RPMI7951 (cell line): ENCODE measurements at places on chromosomes 7 and 10.

GRCh38 chr7:19099924-19100323, 17.5 kb downstream of the TWIST1 start:
- DNase-seq: no peak

DNA sequence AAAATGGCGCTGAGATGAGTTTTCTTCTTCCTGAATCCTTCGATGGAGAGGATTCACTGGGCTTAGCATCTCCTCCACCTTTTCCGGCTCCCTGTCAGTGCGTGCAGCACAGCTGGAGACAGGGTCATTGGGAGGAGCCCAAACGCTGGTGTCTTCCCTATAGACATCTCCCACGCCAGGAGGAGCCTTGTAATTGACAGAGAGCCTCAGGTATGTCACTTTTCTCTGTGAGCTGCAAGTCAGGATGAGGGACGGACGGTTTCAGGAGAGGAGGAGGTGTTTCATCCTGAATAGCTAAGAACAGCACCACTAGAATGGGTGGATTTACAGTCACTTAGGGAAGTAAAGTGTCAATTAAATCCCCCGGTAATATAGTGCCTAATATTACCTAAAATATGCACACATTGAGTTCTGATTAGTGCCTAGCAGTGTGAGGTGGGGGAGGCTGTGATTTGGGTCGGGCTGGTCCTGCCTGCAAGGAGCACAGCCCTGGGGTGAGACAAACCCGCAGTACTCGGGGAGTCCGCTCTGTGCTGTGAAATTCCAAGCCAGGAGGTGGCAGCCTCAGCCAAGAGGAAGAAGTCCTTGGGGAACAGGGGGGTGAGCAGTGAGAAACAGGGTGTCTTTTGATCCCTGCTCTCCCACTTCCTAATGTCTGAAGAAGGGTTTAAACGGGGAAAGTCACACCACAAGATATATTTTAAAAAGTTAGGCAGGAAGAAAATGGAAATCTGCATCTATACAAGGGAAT, 28.2 kb downstream of the IL15RA start:
- peak; percentile 61 for DNase-seq

GRCh38 chr10:58268454-58268945, 462 bp upstream of the CISD1 start:
- no peak for DNase-seq

DNA sequence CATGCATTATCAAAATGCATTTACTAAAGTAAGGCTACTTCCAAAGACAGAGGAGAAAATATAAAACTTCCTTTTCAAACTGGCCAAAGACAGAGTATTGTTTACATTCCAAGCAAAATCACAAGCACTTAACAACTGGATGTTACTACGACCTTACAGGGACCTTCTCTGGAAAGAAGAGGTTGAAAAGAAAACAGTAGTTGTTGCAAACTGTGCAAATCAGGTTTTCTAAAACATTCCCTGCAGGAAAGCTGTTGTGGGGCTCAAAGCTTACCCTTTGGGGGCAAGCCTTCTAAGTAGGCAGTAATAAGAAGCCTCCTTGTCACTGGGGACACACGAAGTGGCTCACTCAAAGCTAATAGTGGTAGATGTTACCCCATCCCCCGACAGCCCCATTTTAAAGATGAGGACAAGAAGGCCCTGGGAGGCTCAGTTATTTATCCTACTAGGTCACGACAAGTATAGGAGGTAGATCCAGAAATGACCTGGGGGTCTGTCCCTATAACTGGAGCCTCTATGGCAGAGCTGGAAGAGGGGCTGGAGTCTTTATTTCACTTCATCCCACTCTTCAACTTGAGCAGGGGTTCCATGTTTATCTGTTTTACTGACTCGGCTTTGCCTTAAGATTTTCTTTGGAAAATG, 46.6 kb downstream of the ATXN7L1 start:
- DNase-seq: no peak
